ENCODE measurements at places on chromosomes 3 and 15.

DNA sequence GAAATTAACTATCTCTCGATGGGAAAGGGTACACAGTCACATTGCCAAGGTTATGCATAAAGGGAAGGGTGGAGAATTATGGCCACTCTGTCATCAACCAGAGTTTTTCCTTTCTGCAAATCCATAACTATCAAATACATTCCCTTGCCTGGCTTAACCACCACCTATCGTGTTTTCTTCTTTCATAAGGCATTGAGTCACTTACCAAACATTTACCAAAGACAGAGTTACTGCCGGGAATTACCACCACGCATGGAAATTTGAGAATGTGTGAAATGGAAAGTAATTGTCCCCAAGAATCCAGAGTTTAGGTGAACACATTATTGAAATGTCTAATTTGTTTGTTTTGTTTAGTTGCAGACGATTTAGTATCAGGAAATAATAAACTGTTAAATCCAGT, 134.3 kb upstream of the LRRN1 start:
- DNase-seq: no peak

DNA sequence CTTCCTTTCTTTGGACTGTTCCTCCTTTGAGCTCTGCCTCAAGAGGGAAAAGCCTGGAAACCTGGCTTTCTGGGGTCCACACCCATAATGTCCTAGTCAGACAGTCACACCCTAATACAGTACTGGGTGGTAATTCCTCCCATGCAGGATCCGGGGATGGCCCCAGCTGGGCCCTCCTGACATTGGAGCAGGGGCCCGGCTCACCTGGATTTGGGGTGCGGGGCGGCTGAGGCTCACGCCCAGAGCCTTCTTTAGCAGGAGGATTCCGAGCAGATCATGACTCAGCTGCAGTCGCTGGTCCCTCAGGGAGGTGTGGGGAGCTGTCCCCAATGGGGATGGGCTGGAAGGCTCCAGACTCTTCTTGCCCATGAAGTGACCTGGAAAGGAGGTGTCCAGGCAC, 1.0 kb downstream of the NMB start:
- DNase-seq: no peak

DNA sequence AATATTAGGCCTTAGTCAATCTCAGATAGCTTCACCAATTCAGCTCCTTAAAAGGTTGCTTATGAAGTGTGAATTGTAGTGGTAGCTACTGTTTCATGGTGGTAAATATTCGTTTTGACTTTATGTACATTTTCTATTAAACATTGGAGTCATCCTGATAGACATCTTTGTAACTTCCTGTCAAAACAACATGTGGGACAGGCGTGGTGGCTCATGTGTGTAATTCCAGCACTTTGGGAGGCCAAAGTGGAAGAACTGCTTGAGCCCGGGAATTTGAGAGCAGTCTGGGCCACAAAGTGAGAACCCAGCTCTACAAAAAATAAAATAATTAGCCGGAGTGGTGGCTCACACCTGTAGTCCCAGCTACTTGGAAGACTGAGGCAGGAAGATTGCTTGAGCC, 2.0 kb upstream of the TRIM59 start:
- DNase-seq: no peak

GRCh38 chr15:67026610-67026967, 38.8 kb upstream of the SMAD3 start:
- DNase-seq: no peak

- DNase-seq: no peak
Observed at GRCh38 chr15:44308415-44308814, 19.9 kb downstream of the GOLM2 start.

DNA sequence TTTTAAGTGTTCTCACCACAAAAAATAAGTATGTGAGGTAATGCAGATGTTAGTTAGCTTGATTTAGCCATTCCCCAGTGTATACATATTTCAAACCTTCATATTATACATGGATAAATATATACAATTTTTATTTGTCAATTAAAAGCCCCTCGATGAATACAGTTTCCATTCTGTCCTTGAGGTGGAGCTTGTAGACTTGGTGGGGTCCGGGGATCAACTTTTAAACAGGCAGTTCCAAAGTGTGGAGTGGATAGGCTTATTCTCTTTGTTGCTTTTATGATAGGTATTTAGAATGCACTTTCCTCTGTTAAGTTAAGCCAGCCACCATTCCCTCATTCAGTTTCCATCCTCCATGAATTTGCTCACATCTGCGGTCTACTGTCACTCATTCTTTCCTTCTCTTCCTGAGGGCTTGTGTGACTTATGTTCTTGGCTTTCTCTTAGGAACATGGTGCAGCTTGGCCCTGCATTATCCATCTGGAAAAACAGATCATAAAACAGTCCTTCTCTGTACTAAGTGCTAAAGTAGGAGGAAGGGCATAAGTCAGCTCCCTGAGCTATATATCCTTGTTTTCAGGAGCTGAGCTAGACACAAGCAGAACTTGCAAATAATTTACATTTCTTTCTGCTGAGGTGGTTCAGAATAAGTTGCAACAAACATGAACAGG, 149.1 kb downstream of the NFKBIZ start:
- no peak for DNase-seq

DNA sequence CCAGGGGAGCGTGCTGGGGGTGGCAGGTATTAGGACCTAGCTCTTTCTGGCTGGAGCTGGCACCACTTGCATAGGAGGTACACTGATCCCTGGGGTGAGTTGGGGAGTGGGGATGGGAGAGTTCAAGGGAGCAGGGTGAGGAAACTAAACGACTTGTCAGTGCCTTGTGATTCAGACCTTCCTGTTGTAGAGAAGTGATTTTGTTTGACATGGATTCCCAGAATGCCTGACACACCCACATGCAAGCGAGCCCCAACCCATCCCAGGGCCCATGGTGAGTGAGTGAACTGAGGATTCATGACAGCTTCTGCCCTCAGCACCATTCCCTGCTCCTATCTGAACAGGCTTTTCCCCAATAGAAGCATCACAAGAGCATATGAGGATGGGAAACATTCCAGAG, 15.6 kb upstream of the UBE2Q2 start:
- no peak for DNase-seq

GRCh38 chr3:43455233-43455632, 166.6 kb downstream of the ANO10 start:
- no peak for DNase-seq
